ENCODE measurements at places on chromosomes 5 and 9. TPM values are rescaled to one million over a fixed set of nuclear protein-coding genes. Genes with fewer than 3 reads are reported as not detected.

Gene DMGDH
- 1.2 TPM for total RNA-seq

Gene C6
- not detected for total RNA-seq

Gene FOXD4L3
- total RNA-seq: 0.47 TPM

DNA sequence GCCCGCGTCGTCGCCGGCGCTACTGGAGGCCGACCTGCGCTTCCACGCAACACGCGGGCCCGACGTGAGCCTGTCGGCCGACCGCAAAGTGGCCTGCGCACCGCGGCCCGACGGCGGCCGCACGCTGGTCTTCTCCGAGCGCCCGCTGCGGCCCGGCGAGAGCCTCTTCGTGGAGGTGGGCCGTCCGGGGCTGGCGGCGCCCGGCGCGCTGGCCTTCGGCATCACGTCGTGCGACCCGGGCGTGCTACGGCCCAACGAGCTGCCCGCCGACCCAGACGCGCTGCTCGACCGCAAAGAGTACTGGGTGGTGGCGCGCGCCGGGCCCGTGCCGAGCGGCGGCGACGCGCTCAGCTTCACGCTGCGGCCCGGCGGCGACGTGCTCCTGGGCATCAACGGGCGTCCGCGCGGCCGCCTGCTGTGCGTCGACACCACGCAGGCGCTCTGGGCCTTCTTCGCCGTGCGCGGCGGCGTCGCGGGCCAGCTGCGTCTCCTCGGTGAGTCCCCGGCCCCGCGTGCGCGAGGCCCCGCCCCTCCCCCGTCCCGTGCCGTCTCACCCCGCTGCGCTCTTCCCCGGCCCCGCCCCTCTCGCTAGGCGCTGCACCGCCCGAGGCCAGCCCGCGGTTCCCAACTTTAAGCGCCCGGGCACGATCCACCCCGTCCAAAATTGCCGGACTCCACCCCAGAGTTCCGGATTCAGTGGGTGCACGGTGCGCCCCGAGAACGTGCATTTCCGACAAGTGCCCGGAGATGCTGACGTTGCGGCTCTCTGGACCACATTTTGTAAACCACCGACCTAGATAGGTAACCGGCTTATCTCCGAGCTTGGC is 42.8 kb downstream of the NEURL1B start:
- no peak for DNase-seq

DNA sequence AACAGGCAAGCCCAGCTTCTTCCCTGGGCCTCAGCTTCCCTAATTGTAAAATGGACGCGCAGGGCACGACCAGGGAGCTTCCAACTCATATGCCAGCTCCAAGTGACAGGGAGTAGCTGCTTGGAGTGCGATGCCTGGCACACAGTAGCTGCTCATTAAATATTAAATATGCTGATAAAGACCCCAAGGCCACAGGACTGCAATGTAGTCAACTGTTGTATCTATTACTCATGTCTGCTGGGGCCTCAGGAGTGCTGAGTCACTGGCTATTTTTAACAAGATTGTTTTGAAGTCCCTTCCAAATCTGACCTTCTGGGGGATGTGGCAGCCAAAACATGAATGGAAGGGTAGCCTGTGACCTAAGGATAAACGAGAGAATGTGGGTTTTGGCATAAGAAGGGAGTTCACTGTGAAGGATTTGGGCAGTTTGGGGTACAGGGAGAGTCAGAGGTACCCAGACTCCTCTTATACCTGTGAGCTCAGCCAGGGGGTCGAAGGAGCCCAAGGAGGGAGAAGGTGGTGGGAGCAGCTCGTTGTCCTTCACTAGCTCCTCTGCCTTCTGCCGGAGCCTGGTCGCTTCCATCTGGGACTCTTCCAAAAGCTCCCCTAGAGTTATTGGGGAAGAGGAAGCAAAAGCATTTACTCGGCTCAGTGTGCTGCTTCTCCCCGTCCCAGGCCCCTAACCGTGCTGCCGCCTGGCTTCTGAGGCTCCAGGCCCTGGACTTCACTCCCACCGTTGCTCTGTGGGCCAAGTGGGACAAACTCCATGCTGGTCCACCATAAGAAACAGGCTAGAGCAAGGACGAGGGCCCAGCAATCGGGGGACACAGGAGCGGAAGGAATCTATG is 17.5 kb downstream of the TNIP1 start:
- DNase-seq: no peak

Gene PLEKHG4B
- total RNA-seq: 6.2 TPM

DNA sequence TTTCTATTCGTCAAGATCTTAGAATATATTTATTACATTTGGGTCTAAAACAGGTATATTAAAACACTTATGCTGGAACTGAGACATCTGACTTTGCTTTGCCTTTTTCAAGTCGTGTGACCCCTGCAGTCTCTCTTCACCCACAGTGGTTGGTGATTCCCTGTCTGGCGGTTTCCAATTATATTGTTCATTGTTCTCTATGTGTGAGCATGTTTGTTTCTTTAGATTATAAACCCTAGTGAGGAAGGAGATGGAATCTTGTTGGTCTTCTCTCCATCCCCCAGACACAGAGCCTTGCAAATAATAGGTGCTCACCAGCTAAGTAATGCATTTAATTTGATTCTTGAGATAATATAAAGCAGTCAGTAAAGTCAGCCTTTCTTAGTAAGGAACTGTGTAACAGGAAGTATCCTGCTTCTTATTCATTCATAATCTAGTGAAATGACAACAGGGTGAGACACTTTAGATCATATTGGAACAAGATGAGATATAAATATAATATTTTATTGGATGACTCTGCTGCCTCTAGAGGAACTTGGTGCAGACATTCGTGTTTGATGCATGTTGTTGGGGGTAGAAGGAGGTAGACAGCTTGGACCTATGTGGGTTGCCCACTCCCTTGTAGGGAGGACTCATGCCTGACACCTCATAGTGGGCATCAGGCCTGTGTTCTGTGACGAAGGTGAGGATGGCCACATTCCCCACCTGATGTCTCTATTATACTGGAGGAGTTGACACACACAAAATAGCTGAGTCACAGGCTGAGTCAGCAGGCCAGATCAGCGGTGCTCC is 88.1 kb downstream of the FGF1 start:
- DNase-seq: peak; percentile 43

All from occipital lobe (tissue), 3 donors.